ENCODE measurements at places on chromosomes 3 and 15. TPM values are rescaled to one million over a fixed set of nuclear protein-coding genes. Genes with fewer than 3 reads are reported as not detected.

The A4GNT gene
- total RNA-seq = not detected

The CHRFAM7A gene
- 0.19 TPM for total RNA-seq

The NOX5 gene
- under 0.01 TPM for total RNA-seq

The TGM4 gene
- total RNA-seq = not detected

The RBP2 gene
- total RNA-seq = not detected

The ITGA11 gene
- 9.6 TPM for total RNA-seq

The OIP5 gene
- 2.3 TPM for total RNA-seq

The ST8SIA2 gene
- under 0.01 TPM for total RNA-seq
